ENCODE measurements at places on chromosomes 6 and 20.

DNA sequence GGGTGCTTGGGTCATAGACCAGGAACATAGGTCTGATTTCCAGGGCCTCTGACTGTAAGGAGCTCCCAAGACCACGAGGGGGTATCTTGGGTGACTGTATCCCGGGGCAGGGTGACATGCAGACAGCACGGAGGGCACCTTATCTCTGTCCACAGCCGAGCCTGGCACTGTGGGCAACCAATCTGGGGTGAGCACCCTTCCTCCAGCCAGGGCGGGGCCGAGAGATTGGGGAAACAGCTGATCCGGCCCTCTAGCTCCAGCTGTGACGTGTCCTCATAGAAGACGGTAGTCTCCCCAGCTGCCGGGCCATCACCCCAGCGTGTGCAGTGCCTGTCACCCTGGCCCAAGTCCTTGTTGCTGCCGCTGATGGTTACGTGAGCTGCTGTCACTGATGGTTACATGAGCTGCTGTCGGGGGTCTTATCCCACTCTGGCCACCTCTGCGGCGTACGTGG, 139.6 kb upstream of the RNF24 start:
- no peak for DNase-seq

DNA sequence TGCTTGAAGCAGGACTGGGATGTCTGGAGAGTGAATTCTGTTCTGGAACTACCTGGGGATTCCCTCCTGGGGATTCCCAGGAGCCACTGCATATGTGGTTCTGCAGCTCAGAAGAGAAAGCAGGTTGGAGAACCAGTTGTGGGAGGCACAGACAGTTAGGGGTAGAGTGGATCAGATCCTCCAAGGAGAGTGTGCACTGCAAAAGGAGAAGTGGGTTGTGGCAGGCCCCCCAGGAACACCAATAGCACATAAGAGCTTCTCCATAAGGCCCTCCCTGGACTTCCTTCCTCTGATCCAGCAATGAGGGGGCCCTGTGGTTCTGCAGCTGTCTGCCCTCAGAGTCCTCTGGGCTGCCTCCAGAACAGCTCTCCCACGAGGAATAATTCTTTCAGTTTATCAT, 369.2 kb upstream of the CNR1 start:
- DNase-seq, result no peak

- DNase-seq, result no peak
Observed at GRCh38 chr6:167848783-167849182, 22.1 kb downstream of the AFDN start.

DNA sequence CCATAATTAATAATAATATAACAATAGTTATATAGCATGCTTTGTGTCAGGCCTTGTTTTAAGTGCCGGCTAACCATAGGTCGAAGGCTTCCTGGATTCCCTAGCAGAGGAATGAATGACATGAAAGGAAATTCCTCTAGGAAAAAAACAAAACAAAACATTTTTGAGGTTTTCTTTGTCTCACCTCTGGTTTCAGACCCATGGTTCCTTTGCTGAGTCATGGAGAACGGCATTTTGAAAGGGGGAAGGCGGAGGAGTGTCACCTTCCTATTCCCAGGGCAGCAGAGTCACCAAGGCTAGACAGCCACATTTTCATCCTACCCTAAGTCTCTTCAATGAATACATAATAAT, 25.3 kb upstream of the CCND3 start:
- DNase-seq, result no peak

DNA sequence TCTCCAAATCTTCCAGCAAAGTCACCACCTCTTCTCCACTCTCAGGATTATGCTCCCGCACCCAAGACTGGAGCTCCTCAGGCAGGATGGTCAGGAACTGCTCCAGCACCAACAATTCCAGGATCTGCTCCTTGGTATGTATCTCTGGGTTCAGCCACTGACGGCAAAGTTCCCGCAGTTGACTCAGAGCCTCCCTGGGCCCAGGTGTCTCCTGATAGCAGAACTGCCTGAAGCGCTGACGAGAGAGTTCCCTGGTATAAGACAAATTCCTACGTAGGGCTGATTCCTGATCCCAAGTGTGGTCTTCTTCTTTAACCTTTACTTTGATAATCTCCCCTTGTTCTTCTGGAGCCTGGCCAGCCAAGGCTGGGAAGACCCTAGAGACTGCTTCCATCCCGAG, 60.6 kb downstream of the GPX5 start:
- no peak for DNase-seq

DNA sequence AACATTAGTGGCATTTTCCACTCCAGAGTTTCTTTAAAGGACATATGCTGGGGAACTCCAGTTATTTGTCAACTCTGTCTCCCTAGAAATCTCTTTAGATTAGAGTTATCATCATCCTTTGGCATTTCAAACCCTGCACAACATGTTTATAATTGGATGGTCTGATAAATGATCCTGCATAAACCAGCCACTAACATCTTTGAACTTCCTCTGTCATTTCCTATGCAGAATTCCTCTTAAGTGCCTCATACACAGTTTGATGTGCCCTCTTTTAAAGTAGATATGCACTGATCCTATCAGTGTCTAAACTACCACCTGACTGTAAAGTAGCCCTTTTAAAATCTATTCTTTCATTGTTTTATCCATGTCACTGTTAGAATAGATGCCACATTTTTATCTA, 306.3 kb upstream of the IRAK1BP1 start:
- DNase-seq, result no peak

DNA sequence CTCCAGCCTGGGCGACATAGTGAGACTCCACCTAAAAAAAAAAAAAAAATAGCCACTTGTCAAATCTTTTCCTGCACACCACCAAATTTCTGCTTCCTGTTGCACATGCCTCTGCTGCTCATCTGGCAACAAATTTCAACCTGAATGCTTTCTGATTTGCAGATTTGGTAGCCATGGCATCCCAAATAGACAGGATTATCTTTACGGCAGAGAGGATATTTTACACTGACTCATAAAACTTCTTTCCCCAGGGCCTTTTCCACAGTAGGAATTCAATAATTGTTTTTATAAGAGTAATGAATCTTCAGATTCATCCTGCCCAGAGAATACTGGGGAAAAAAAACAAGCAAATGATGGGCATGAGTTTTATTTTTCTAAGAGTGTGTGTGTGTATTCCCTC, 264.6 kb downstream of the FRK start:
- DNase-seq, result no peak

DNA sequence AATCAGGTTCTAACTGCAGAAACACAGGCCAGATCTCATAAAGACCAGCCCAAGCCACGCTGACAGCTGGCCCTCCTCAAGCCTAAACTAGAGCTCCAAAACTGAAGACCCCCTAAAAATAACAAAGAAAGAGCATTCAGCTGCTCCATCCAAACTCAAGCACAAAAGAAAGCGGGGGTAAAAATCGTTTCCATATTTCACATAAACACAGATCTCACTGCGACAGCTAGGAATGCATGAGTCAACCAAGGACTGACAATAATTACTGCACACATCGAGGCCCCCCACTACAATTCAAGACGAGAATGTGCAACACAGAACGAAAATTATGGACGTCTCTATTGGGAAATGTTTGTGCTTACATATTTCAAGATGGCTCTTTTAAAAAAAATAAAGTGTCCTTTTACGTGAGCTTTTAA, 31.1 kb downstream of the CNKSR3 start:
- no peak for DNase-seq

- no peak for DNase-seq
Observed at GRCh38 chr6:161660666-161661571, 387.1 kb upstream of the AGPAT4 start.

DNA sequence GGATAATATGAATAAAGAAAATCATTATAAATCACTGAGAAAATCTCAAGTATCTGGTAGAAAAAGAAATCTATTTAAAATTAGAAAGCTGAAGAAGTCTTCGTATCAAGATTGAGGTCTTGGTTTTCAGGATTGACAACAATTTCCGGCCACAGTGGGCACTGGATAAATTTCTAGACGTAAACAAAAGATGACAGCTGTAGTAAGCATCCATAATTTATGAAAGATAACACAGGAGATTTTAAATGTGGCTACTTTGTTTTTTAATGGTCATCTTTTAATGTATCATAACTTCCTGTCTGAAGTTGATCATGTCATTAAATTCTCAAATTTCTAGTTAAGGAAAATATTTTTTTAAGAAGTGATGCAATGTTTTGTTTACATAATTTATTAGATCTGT, 444.2 kb downstream of the HTR1B start:
- no peak for DNase-seq

DNA sequence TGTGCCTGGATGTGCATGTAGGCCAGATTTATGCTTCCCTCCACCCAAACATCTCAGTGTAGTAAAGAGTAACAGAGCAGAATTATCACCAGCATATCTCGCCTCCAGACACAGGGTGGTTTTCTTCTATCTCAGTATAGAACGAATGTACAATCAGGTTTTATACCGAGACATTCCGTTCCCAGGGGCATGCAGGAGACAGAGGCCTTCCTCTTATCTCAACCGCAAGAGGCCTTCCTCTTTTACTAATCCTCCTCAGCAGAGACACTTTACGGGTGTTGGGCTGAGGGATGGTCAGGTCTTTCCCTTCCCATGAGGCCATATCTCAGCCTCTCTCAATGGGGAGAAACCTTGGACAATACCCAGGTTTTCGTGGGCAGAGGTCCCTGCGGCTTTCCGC, 36.4 kb upstream of the MC3R start:
- no peak for DNase-seq

DNA sequence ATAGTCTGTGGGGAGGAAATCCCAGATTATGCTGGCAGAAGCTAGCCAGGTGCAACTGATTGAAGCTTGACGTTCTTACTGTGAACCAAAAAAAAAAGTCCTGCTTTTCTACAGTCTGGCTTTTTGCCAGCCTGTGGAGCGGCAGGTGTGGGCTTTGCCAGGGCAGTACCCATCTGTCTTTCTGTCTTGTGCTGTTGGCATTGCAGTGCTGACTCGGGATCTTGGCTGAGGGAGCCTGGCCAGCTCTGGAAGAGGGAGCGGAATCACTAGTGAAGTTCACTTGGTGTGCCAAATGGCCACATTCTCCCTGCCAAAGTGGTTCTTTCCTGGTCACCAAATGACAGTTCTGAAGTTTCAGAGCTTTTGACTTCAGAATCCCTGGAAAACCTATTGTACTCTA, 5.0 kb downstream of the KIF3B start:
- DNase-seq, result no peak

- no peak for DNase-seq
Observed at GRCh38 chr20:15836634-15837033, 736.6 kb downstream of the KIF16B start.

DNA sequence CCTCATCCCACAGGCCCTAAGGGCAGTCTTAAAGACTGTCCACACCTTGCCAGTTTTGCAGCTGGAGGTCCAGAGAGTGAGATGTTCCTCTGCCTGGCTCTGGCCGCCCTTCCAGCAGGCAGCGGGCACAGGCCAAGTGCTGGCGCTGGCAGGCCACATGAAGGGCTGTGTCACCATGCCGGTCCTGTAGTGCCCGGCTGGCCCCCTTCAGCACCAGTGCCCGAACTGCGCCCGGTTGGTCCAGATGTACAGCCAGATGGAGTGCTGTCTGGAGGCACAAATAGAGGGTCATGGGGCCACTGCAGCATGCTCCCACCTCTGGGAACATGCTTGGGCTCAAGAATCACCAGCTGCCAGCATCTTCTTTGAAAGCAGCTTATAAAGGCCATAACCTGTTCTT, 3.8 kb downstream of the NFKBIE start:
- DNase-seq, result no peak

GRCh38 chr20:33840160-33840559, 29.0 kb downstream of the CHMP4B start:
- no peak for DNase-seq

DNA sequence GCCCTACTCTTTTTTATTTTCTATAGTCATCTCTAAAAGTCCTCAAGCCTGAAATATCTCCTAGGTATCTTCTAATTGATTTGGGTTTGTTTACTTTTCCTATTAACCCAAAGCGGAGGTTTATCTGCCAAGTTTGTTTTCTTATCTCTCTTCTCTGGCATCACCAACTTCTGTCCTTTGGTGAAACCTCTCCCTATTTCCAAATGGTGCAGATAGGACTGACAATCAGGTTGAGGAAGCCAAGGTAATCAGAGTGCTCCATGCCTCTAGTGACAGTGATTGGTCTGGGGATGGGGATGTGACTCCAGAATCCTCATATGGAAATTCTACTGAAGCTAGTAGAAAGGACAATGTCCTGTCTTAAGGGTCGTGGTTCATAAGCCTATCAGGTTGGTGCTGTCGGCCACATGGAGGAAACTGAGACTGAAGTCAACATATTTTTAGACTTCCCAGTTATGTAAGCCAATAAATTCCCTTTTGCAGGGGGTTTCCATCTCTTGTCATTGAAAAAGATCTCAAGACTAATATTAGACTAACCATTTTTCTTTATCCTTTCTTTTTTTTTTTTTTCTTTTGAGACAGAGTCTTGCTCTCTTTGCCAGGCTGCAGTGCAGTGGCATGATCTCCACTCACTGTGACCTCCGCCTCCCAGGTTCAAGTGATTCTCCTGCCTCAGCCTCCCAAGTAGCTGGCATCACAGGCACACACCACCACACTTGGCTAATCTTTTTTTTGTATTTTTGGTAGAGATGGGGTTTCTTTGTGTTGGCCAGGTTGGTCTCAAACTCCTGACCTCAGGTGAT, 28.0 kb downstream of the KIF6 start:
- no peak for DNase-seq

DNA sequence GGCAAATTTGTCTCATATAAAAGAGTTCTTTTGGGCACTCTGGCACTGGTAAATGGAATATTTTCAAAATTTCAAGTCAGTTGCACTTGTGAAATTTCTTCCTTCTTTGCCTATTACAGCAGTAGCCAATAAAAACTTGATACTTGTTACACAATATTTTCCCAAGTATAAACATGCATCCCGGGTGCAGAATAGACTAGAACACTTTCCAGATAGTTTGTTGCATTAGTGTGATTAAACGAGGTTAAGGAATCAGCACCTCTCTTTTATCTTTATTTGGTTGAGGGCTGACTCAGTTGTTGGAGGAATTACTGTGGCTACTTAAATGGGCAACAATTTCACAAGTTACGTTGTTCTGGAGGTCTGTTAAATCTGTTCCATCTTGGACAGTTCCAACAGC, 467.5 kb downstream of the CDKAL1 start:
- DNase-seq, result no peak

DNA sequence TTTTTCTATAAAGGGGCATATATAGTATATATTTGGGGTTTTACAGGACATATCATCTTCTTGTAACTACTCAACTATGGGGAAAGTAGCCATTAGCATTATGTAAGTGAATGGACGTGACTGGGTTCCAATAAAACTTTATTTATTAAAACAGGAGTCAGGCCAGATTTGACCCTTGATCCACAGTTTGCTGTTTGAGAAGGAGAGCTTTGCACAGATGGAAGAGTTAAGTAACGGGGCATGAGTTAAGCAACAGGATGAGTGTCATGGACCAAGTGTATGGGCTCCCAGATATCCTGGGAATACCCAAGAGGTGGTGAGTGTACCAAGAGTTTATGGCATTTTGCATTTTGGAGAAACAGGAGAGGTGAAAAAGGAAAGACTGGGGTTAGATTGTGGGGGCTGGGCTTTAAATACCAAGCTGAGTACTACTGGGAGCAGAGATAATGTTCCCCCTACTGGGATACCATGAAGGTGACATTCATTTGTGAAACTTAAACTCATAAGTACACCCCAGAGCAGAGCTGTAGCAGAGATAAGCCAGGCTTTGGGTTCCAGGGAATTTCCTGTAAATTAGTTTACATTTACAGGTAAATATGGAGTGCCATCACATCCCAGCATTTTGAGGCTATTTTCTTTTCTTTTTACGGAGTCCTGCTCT, 18.5 kb upstream of the SCUBE3 start:
- DNase-seq, result no peak

GRCh38 chr20:14582855-14583254, 245.4 kb upstream of the FLRT3 start:
- DNase-seq, result no peak

- DNase-seq, result no peak
Observed at GRCh38 chr6:27889275-27889627, 22.9 kb downstream of the OR2B2 start.

Data from stimulated activated CD4-positive, alpha-beta T cell treated with anti-CD3 and anti-CD28 coated beads, Interleukin-15, amount 100 ng/mL, for 1 hour (primary cell).